ENCODE measurements at places on chromosomes 1 and 21. TPM values are rescaled to one million over a fixed set of nuclear protein-coding genes. Genes with fewer than 3 reads are reported as not detected.

Gene OR13G1
- not detected for total RNA-seq

Gene BARHL2
- not detected for total RNA-seq

Gene PAQR7
- total RNA-seq, result 4.7 TPM

Gene TRIM58
- 5.7 TPM for total RNA-seq

Gene BTG2
- 10.1 TPM for total RNA-seq

Gene RCSD1
- total RNA-seq, result 3.9 TPM

Gene MIXL1
- total RNA-seq, result 0.25 TPM

Gene COL11A1
- 27.3 TPM for total RNA-seq

Gene HLCS
- total RNA-seq, result 19.2 TPM

Gene NBPF6
- total RNA-seq, result not detected

Gene KIF17
- total RNA-seq, result 5.2 TPM

Gene POGZ
- total RNA-seq, result 50.4 TPM

Gene GJB3
- total RNA-seq, result not detected

Gene LTN1
- 40.8 TPM for total RNA-seq

Gene AQP10
- total RNA-seq, result not detected

Gene DPH2
- total RNA-seq, result 12.3 TPM

Gene CACNA1S
- under 0.01 TPM for total RNA-seq

Gene OLFML2B
- 1.2 TPM for total RNA-seq

Gene SLC1A7
- not detected for total RNA-seq

Gene ZNF593OS
- not detected for total RNA-seq

Gene C1orf105
- not detected for total RNA-seq

Gene RTCA
- 42.5 TPM for total RNA-seq

Gene RGS7
- total RNA-seq, result 16.0 TPM

Gene RGS18
- 0.25 TPM for total RNA-seq

Gene CYP4X1
- 13.8 TPM for total RNA-seq

Gene SLC22A15
- total RNA-seq, result 8.9 TPM

Gene JMJD4
- 10.3 TPM for total RNA-seq

Gene GADD45A
- total RNA-seq, result 9.6 TPM

Gene GPA33
- not detected for total RNA-seq

Gene LAMB3
- 0.74 TPM for total RNA-seq

Gene SMCP
- total RNA-seq, result not detected

Gene GMEB1
- 11.8 TPM for total RNA-seq

Gene SPATA45
- total RNA-seq, result 0.49 TPM

Gene RIIAD1
- total RNA-seq, result 15.2 TPM

Gene NMNAT2
- 58.3 TPM for total RNA-seq

Gene NIBAN1
- 2.5 TPM for total RNA-seq

Gene YY1AP1
- 262 TPM for total RNA-seq

Gene CRP
- not detected for total RNA-seq

Gene C1QTNF12
- total RNA-seq, result 0.25 TPM

Gene KRTAP7-1
- total RNA-seq, result not detected

Measured in temporal lobe (tissue), 4 donors.